ENCODE measurements at places on chromosomes 2 and 18. TPM values are rescaled to one million over a fixed set of nuclear protein-coding genes. Genes with fewer than 3 reads are reported as not detected.

Gene ZNF519
- total RNA-seq = 4.9 TPM

Gene STEAP3
- total RNA-seq = 23.3 TPM

Gene GPR75
- 5.6 TPM for total RNA-seq

Gene FOXI3
- total RNA-seq = not detected

Gene SAG
- not detected for total RNA-seq

Gene GPR39
- 26.3 TPM for total RNA-seq

Gene ACTG2
- total RNA-seq = 779 TPM

Gene ERMN
- total RNA-seq = not detected

Gene IL1B
- 4.6 TPM for total RNA-seq
